ENCODE measurements at places on chromosomes 7 and 10.
A peak's percentile ranks its signal among the peaks of the same experiment; 100 is the strongest.

GRCh38 chr7:77450054-77450453 is 33.9 kb upstream of the GSAP start:
- DNase-seq = no peak

DNA sequence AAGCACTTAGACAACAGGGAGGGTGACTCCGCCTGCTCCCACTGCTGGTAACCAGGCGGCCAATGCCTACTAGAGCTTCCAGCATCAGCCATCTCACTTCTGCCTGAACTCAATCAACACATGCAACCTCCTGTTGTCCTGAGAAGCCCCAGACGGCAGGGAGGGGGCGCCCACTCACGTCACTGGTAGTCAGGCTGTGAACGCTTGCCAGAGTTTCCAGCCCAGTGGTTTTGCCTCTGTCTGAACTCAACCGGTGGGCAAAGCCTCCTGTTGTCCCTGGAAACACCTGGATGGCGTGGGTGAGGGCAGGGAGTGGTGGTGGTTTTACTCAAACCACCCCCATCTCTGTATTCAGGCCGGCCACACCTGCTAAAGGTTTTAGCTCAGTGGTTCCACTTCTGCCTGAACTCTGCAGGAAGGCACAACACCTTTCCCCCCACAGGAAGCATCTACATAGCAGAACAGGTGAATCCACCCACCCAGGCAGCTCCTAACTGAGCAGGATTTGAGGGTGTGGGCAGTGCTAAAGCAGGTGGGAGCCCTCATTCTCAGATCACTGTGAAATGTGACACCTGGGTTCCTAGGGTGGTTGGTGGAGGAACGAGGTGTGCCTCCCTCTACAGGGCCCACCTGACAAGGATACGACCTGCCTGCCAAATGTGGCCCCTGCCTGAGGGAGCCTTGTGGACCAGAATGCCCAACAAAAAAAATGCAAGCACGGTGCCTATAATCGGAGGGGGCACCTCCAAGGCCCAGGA is 563.0 kb upstream of the SEMA3D start:
- no peak for DNase-seq

- no peak for DNase-seq
Measured at GRCh38 chr10:63064706-63065105, 68.4 kb upstream of the NRBF2 start.

GRCh38 chr10:91367127-91367531 is 43.0 kb upstream of the HECTD2 start:
- DNase-seq = no peak

- DNase-seq = no peak
Measured at GRCh38 chr7:96349572-96349971, 27.7 kb upstream of the SLC25A13 start.

- no peak for DNase-seq
Measured at GRCh38 chr10:28201410-28202400, 101.2 kb downstream of the MPP7 start.

DNA sequence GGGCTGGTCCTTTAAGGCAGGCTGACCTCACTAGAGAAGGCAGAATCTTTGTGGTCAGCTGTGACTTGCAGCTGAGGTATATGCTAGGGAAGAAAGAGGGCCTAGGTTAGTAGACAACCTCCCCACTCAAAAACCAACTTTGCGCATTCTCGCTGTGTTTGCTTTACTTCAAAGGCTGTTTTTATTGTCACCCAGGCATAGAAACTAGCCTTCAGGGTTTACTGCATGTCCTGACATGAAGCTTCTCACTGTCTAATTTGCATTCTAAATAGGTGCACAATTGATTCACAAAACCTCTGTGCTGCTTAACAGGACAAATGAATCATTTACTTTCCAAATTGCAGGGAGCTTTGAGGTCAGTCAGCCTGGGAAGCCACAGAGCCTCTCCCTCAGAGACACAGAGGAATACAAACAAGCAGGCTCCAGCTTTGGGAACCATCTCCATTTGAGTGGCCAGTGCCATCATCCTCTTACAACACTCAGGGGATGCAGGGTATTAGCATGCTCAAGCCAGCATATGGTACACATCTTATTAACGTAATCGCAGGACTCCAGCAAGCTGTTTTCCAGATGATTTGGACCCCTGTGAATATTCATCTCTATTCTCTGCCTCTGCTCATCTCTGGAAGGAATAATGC is 596.4 kb upstream of the GHITM start:
- DNase-seq = no peak

- DNase-seq = no peak
Measured at GRCh38 chr7:47358944-47359588, 222.8 kb downstream of the TNS3 start.

- DNase-seq = no peak
Measured at GRCh38 chr10:11177381-11177780, 159.7 kb downstream of the CELF2 start.

GRCh38 chr7:109235316-109235715 is 665.6 kb downstream of the DNAJB9 start:
- DNase-seq = no peak

DNA sequence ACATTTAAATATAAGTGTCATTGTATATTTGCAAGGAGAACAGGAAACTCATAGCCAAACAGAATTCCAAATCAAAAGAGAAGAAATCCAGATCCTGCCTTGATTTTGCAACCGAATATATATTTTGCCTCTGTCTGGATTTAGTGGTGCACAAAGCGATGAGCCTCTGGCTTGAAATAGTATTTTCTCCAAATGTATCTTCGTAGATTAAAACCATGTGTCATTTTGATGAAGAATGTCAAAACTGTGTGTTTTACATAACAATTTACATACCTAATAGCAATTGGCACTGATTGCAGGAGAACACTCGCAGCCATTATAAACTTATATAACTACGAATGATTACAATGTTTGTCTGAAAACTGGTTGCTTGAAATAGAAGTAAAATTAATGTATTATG is 156.4 kb downstream of the ARID5B start:
- no peak for DNase-seq

DNA sequence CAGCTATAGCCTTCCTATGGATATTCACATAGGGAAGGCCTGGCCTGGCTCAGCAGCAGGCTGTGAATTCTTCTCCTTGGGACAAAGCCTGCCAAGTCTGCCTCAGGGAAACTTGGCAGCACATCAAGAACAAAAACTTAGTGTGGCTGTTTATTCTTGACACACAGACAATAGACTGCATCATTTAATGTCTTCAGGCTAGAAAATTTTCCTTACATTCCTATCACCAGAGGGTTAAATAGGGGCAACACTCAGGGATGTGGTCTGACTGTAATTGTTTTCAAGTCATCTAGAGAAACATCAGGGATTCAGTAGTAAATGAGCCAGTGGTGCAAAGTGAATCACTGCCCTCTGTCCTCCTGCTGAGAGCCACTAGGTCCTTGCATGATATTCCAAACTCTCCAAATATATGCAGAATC is 137.3 kb downstream of the SEMA3C start:
- DNase-seq = no peak

GRCh38 chr7:27171325-27171636 is 2.8 kb downstream of the HOXA10 start:
- DNase-seq = no peak

DNA sequence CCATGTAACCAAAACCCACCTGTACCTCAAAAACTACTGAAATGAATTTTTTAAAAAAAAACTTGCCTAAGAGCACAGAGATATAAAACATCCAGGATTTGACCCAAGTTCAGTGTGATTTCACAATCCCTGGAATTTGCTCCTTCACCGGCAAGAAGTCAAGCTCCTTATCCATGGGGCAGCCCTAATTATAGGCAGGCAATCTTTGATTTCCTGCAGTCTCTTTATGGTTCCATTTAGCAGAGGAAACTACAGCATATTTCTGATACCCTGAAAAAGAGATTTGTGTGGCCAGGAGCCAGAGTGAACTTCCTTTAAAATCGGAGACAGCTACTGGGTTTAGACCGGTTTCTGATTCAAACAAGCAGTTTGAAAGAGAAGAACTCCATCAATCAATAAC is 154.1 kb downstream of the CALN1 start:
- DNase-seq = no peak

GRCh38 chr10:105714728-105715127 is 1073.6 kb downstream of the SORCS3 start:
- DNase-seq = no peak

GRCh38 chr7:88092676-88092999 is 127.2 kb downstream of the SRI start:
- no peak for DNase-seq

GRCh38 chr10:3487228-3487627 is 297.8 kb downstream of the KLF6 start:
- DNase-seq = no peak

- no peak for DNase-seq
Measured at GRCh38 chr10:110672580-110672919, 28.4 kb downstream of the RBM20 start.

- DNase-seq = no peak
Measured at GRCh38 chr7:45157286-45157652, 322 bp upstream of the RAMP3 start.

DNA sequence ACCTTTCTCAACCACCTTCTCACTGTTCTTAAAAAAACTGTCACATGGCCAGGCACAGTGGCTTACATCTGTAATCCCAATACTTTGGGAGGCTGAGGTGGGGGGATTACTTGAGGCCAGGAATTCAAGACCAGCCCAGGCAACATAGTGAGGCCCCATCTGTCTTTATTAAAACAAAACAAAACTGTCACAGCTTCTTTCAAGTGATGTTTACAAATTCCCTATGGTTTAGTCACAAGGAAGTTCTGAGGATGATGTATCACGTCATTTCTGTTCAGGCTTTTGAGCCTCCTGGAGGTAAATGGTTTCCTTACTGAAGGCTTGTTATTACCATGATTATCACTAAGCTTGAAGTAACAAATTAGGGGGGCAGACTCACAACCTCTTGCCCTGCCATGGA is 186.2 kb downstream of the CFTR start:
- DNase-seq = no peak

DNA sequence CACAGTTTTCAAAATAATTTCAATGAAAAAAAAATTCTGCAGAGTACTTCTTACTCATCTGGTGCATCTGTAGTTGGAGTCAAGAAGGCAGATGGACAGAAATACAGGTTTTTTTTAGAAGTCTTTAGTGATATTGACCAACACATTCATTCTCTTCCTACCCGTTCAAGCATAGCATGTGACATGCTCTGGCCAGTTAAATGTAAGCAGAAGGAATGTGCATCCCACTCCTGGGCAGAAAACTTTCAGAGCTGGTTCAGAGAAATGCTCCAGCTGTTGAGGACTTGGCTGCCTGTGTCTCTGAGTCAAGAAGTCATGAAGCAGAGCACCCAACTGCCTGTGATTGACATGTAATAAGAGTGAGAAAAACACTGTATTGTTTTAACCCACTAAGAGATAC is 665.3 kb upstream of the IGFBP3 start:
- DNase-seq = no peak

DNA sequence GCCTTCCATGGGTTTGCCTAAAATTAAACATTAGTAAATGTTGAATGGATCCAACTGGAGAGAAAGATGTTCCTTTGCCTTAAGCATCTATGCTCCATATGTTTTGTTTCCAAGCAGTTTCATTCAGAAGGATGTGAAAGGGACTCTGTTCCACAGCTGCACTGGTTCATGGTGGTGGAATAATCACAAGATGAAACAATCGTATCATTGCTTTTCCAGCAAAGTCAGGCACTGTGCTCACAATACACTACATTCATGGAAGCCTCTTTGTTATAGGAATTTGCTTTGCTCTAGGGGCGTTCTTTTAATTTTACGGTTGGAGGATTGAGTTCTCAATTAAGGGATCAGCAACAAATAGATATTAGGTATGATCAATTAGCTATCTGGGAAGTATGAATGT is 33.8 kb downstream of the RAMP3 start:
- no peak for DNase-seq

DNA sequence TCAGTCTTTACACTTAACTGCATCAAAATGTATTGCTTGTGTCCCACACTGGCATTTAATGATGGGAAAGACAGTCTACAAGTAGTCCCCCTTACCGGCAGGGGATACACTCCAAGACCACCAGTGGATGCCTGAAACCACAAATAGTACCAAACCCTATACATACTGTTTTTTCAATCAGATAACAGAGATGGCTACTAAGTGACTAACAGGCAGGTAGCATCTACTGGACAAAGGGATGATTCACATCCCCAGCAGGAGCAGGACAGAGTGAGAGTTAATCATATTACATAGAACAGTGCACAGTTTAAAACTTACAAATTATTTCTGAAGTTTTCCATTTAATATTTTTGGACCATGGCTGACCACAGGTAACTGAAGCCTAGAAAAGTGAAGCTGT is 13.2 kb downstream of the TMEM243 start:
- no peak for DNase-seq

DNA sequence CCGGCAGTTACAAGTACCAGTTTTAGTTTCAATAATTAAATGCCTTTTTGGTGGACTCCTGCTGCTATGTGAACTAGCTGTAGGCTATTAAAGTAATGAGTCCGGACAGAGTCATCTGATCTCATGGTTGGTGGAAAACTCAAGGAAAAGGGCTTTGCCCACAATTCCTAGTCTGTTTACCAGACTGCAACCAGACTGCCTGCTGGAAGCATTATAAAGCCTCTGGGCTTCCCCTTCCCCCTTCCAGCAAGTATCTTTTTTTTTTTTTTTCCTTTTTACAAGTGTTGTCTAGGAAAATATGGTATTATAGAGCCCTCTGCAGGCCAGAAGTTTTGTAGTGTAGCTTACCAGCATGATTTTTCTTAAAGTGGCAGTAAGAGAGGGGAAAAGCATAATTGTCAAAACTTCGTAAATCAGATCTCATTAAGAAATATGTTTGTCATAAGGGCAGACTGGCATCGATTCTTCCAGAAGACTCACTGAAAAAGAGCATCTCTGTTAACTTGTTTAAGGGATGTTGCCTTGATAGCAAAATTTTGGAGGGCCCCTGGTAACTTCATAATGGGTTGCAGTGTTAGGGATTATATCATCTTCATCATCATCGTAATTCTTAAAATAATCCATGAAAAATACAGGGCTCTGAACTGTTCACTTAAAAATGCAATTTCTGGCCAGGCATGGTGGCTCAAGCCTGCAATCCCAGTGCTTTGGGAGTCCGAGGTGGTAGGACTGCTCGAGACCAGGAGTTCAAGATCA is 181.3 kb downstream of the TAX1BP1 start:
- peak; percentile 74 for DNase-seq

DNA sequence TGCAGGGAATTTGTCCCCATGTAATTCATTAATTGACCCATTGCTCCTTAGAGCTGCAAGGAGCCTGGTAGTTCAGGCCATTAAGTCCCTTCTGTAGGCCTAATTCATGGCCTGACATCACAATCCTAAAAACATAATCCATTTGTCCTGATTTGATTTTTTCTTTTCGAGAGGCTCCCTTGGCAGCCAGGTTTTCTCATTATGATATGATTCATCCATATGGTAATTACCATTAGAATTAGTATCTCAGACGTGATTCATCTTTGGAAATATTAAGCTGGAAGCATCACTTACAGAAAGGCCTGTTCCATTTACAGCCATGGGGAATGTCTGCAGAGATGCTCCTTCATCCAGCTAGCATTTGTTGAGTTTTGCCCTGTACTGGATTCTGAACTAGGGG is 128.5 kb downstream of the PLCE1 start:
- DNase-seq = no peak

DNA sequence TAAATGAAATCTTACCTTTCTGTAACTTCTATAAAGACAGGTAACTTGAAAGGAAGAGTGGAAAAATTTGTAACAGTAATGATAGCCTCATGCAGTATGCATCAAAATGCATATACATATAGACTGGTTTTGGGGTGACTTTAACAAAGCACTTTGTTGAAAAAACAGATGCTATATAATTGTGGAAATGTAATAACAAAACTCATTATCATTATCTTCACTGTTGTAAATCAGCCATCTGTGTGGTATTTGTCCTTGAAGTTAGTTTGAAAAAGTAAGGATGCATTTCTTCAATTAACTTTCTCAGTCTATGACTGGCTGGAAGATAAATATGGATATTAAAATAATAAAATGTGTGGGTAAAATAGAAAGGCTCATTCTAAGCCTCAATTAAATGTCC is 6.1 kb upstream of the DGKB start:
- no peak for DNase-seq
